ENCODE measurements at places on chromosomes 11 and 22.

DNA sequence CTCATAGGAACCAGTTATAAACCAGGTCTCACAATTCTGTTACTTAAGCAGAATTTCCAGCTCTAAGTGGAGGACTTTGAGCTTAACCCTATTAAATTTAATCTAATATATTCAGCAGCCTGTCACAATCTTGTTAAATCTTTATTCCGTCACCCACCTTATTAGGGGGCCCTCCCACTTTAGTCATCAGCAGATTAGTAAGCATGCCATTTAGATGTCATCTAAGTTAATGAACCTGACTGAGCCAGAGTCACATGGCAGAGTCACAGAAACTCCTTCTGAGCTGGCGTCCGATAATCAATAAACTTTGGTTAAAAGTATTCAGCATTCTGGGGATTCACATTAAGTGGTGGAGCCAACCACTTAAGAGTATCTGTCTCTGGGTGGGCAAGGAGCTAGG is 35.1 kb downstream of the TTC12 start:
- DNase-seq = no peak

DNA sequence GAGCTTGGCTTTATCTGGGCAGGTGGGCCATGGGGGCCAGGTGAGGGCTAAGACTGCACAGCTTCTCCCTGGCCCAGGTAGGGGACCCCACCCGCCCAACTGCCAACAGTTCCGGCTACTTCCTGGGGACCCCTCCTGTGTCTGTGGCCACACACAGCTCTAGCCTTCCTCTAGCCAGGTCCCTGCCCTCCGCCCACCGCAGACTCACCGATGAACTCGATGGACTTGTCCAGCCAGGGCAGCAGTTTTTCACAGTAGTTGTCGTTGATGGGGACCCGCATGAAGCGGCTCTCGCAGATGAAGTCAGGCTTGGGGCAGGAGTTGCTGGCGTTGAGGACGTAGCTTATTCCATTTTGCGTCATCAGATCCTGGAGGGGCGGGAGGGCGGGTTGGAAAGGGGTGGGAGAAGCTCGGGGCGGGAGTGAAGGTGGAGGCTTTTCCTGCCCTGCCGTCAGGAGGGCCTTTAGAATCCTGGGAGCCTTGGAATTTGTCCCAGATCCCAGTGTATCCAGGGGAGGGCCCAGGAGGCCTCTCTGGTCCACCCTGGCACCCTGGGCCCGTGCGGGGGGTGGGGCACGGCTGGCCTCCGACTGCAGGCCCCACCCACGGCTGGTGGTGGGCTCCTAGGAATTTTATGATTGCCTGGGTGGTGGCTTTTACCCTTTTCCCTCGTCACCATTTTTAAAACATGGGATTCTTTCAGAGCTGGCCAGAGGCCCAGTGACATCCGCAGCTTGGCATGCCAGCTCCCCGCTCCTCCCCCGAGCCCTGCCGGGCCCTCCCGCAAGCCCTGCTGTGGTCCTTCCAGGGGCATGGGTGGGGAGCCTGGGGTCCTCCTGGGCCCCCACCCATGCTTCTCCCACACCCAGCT is 13.9 kb downstream of the DUSP8 start:
- peak; percentile 62 for DNase-seq

- no peak for DNase-seq
These were observed 118.2 kb upstream of the BLID start for GRCh38 chr11:122234257-122234656.

GRCh38 chr22:19011075-19011474 is 75.0 kb upstream of the PRODH start:
- DNase-seq = no peak

- no peak for DNase-seq
These were observed 369.3 kb downstream of the CADM1 start for GRCh38 chr11:115134926-115135325.

DNA sequence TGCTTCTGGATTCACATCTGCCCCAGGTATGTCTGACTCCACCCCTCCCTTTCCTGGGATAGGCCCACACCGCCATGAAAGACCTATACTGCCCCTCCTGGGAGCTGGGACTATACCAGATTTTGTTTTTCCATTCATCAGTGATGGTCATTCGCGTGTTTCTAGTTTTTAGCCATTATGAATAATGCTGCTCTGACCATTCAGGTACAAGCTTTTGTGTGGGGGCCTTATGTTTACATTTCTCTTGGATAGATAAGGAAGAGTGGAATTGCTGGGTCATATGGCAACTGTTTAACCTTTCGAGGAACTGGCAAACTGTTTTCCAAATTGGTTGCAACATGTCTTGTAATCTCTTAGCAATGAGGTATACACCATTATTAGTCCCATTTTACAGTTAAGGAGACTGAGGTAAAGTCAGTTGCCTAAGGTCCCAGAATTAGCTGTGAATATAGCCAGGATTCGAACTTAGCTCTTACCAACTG is 1.2 kb upstream of the TBC1D10A start:
- DNase-seq = no peak

- peak; percentile 20 for DNase-seq
These were observed 45.4 kb downstream of the CASP12 start for GRCh38 chr11:104852811-104853210.

GRCh38 chr22:44882226-44882905 is 127.4 kb downstream of the PHF21B start:
- no peak for DNase-seq

DNA sequence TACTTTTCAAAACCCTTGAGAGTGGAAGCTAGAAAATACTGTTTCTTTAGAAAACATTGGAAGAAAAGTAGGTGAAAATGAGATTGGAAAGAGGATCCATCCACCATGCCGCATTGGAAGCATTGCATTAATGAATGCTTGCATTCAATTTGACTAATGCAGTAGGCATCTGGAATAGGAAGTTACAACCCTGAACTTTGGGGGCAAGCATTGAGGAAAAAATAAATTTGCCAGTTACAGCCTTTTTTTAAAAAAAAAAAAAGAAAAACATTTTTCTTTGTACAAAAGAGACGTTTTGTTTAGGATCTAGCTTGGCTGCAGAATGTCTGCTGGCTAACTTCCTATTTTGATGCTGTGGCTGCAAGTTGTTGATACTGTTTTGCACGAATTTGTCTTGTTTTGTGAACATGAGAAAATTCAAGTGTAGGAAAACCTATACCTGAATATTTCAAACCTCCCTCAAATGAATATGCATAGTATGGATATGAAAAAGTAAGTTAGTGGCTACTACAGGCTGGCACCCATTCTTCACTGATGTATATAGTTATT is 28.1 kb downstream of the RTN3 start:
- no peak for DNase-seq

DNA sequence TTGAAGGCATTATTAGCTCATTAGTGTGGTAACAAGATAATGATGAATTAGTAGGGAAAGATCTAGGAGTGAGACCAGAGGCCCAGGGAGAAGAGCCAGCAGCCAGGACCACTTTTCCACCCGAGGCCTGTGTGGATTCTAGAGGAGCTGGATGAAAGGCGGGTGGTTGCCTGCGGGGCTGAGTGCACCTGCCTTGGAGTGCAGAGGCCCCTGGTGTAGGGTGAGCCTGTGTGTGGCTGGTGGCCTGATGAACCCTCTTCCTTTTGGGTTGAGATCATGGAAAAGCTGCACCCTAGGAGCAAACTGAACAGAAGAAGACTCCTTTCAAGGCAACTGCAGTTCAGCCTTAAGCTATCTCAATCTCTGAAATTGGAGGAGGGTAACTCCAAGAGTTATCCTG is 5.9 kb upstream of the TP53AIP1 start:
- no peak for DNase-seq

Measured in foreskin fibroblast (primary cell).